ENCODE measurements at places on chromosomes 13 and 19.

DNA sequence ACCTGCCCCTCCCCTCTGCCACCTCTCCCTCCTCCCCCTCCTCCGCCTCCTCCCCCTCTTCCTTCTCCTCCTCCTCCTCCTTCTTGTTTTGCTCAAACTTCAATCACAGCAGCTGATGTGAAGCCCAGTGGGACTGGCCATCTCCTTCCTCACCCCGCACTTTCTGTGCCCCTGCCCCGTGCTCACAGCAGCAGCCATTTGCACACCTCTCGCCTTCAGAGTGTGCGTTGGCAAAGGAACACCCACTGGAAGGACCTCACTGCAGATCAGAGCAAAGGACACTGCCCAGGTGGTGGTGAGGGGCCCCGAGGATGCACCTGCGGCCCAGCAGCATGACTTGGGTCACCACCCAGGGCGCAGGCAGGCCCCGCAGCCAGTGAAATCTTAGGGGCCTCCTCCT is 98.8 kb downstream of the SOX1 start:
- no peak for DNase-seq

DNA sequence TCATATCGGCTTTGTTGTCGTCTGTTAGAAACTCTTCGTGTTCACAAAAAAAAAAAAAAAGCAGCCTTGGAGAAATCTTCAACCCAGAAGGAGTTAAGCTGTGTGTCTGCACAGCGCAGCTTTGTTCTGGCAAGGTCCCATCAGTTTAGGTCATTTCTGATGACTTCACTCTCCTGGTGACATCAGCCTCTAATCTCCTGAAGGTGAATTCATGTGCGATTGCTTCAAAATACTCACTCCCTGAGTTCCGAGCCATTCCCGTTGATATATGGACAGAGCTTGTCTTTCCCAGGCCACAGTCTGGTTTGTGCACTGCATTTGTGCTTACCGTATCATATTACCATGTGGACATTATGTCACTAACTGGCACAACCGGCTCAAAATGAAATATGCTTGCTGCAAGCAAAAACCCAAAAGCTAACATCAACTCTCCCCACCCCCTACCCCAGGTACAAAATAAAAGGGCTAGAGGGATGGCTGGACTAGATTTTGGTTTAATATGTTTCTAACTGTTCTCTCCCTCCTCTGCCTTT is 342.4 kb downstream of the KCNRG start:
- no peak for DNase-seq

DNA sequence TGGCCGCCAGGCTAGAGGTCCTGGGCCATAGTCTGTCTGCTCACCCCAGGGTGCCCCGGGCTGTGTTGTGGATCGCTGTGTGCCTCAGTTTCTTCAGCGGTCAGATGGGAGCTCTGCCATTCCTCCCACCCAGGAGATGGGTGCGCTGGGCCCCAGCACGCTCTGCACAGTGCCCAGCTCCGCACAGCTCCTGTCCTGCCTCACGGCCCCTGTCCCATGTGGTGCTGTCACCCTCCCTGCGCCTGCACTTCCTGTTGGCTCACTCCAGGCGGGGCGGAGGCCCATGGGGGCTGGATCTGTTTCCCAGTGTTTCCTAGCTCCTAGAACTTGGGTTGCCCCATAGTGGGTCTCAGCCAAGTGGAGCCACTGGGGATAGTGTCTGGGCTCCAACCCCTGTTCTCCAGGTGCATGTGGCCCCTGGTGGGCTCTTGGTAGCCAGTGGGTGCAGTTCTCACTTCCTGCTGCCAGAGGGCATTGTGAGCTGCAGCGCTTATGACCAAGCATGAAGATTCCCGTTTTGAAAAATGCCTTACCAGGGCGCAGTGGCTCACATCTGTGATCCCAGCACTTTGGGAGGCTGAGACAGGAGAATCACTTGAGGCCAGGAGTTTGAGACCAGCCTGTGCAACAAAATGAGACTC is 69.8 kb downstream of the KDM4B start:
- DNase-seq, result peak; percentile 12

- DNase-seq, result no peak
Observed at GRCh38 chr19:46775642-46776258, 12.6 kb downstream of the SLC1A5 start.

DNA sequence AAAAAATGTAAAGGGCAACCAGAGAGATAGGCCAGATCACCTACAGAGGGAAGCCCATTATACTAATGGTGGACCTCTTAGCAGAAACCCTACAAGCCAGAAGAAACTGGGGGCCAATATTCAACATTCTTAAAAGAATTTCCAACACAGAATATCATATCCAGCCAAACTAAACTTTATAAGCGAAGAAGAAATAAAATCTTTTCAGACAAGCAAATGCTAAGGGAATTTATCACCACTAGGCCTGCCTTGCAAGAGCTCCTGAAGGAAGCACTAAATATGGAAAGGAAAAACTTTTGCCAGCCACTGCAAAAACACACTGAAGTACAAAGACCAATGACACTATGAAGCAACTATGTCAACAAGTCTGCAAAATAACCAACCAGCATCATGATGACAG is 28.4 kb downstream of the VSTM2B start:
- DNase-seq, result no peak

GRCh38 chr13:36288794-36289391 is 8.7 kb downstream of the CCDC169 start:
- DNase-seq, result no peak

- no peak for DNase-seq
Observed at GRCh38 chr19:31715249-31715945, 366.2 kb upstream of the TSHZ3 start.

DNA sequence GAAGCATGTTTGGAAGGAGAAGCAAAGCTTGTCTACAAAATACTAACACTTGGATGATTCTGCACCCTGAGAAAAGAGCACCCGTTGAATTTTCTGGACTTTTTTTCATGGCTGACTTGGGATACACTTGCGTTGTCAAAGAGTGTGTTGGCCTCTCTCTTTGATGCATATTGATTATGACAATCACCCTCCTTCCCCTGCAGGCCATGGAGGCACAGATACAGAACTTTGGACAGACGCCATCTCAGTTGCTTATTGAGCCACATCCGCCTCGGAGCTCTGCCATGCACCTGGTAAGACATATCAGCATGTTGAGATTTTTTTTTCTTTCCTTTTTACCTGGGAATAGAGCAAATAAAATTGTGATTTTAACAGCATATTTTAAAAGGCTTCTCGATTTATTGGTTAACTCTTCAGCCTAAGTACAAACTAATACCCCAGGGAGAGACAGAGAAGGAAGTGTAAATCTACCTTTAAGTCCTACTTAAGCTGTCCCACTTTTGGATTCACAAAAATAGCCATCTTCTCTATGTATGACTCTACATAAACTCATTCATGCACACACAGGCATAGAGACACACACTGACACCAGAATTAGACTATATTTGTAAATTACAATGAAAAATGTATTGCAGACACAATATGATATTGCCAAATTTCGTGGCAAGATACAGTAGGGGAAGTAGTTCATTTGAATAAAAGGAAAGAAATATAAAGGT is 169.7 kb upstream of the MAB21L1 start:
- no peak for DNase-seq

- no peak for DNase-seq
Observed at GRCh38 chr13:22427783-22428182, 753.0 kb upstream of the SGCG start.

DNA sequence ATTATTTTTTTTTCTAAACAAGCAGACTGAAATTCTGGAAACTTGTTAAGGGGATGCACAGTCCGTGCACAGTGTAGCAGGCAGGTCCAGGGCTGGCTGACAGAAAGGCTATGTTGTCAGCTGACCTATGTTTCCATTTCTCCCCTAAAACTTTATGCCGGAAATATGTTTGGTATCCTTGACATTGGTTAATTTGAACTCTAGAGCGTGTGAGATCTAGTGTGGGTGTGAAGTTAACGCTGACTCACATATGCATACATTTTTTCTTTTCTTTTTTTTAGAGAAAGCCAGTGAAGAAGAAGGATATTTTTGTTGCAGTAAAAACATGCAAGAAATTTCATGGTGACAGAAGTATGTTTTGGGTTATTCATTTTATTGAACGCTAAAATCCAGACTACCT is 76.6 kb downstream of the B3GLCT start:
- no peak for DNase-seq

DNA sequence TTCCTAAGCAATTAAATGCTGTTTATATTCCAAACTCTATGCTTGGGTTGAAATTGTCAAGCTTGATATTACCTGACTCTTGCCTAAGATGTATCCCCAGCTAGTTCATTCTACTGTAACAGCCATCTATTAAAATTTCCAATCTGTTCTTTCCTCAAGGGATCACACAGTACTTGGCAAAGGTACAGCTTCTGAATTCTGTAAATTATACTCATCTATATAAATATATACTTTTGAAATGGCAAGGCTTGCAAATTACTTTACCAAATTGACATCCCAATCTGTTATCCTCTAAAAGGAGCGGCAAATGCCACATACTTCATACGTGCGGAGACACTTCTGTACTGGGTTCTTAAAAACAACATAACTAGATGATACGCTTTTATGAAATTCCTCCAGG is 330.2 kb downstream of the DNAJC15 start:
- no peak for DNase-seq

DNA sequence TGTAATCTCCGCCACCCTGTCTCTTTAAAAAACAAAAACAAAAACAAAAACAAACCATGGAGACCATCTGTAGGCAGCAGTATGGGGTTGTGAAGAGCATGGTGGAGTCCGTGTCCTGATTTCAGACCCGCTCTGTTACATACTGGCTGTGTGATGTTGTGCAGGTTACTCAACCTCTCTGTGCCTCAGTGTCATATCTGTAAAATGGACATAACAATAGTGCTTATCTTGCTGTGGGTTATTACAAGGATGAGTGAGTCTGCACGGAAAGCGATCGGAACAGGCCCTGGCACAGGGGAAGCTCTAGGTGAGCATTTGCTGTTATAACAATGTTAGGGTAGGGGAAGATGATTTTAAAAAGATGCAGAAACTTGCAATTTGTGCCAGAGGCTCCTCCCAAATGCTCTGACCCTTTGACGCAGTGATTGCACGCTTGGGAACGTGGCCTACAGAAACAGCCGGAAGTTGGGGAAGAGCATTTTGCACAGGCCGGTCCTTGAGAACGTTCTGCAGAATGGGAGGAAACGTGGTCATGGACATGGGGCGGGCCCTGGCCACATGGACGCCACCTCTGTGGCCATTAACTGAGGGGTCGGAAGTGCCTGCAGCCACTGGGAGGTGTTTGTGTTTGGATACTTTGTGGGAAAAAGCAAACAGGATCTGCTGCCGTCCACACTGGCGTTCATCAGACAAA is 15.7 kb upstream of the SELENOW start:
- DNase-seq, result no peak

GRCh38 chr13:84994582-84994981 is 804.6 kb downstream of the SLITRK6 start:
- no peak for DNase-seq

GRCh38 chr19:4744451-4745174 is 21.0 kb upstream of the DPP9 start:
- no peak for DNase-seq

GRCh38 chr13:50589139-50589538 is 254.4 kb downstream of the DLEU7 start:
- no peak for DNase-seq

DNA sequence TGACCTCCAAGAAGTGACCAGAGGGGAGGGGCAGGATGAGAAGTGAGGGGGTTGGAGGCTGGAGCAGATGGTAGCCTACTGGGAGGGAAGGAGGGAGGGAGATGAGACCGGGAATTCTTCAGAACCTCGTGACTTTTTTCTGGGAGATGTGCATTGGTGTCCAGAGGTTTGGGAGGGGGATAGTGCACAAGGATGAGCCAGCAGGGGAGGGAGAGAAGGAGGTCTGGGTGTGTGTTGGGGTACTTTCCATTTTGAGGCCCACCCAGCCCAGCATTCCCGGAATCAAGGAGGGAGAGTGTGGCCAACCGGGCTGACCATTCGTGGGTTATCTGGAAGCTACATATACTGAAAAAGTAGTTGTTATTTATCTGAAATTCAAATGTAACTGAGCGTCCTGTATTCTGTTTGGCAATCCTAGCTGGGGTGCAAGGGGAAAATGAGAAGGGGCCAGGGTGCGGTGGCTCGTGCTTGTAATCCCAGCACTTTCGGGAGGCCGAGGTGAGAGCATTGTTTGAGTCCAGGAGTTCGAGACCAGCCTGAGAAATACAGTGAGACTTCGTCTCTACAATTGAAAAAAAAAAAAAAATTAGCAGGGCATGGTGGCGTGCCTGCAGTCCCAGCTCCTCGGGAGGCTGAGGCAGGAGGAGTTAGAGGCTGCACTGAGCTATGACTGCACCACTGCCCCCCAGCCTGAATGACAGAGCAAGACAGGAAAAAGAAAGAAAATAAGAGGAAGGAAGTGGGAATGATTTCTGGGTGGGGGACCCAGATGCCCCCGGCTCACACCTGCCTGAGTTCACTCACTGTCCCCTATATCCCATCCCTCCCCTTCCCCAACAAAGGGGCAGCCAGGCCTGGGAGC is 4.4 kb upstream of the C3 start:
- no peak for DNase-seq

DNA sequence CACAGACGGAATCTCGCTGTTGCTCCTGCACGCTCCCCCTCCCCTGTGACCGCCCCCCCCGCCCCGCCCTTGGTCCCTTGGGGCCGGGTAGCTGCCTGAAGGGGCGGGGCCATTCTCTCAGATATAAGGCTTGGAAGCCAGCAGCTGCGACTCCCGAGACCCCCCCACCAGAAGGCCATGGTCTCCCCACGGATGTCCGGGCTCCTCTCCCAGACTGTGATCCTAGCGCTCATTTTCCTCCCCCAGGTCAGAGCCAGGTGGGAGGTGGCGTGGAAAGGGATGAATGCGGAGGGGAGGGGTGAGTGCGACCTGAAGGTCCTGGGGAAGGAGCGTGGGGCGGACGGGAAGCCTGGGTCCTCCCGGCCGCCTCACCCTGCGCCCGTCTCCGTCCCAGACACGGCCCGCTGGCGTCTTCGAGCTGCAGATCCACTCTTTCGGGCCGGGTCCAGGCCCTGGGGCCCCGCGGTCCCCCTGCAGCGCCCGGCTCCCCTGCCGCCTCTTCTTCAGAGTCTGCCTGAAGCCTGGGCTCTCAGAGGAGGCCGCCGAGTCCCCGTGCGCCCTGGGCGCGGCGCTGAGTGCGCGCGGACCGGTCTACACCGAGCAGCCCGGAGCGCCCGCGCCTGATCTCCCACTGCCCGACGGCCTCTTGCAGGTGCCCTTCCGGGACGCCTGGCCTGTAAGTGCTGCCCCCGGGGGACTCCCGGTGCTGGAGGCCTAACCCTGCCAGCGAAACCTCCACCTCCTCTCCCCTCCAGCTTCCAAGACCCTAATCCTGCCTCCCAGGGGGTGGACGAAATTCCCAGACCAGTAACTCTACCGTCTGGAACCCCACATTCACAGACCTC is at the start of gene DLL3:
Gene DLL3 (plus strand): TSS at position 150 of the 845 bp plus-strand sequence. CDS start 28 bp downstream, at position 178.
- no peak for DNase-seq

GRCh38 chr13:104869501-104869900 is 1666.0 kb downstream of the EFNB2 start:
- peak; percentile 1 for DNase-seq

GRCh38 chr13:67619351-67619994 is 389.3 kb upstream of the PCDH9 start:
- DNase-seq, result no peak

Data from CD4-positive, alpha-beta T cell treated with Interleukin-21 for 1 hour (primary cell).